ENCODE measurements at places on chromosomes 7 and 10.

GRCh38 chr10:23886355-23886754 is 322.6 kb upstream of the KIAA1217 start:
- DNase-seq: no peak

GRCh38 chr7:154914308-154914995 is 88.5 kb downstream of the PAXIP1 start:
- DNase-seq: no peak

DNA sequence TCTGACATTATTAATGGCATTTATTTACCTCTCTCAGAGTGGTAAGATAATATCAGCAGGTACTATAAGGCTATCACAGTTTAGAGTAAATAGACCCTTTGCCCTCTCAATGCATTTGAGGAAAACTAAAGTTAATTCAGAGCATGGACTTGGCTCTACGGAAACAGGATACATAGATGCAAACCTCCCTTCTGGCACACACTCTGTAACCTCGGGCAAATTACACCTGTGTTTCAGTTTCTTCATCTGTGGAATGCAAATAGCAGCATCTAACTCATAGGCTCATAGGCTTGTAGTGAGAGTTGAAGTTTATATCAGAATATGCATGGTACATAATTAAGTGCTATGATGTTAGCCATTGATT is 5.6 kb downstream of the RAPGEF5 start:
- no peak for DNase-seq

GRCh38 chr10:20405050-20405449 is 492.1 kb downstream of the NEBL start:
- no peak for DNase-seq

DNA sequence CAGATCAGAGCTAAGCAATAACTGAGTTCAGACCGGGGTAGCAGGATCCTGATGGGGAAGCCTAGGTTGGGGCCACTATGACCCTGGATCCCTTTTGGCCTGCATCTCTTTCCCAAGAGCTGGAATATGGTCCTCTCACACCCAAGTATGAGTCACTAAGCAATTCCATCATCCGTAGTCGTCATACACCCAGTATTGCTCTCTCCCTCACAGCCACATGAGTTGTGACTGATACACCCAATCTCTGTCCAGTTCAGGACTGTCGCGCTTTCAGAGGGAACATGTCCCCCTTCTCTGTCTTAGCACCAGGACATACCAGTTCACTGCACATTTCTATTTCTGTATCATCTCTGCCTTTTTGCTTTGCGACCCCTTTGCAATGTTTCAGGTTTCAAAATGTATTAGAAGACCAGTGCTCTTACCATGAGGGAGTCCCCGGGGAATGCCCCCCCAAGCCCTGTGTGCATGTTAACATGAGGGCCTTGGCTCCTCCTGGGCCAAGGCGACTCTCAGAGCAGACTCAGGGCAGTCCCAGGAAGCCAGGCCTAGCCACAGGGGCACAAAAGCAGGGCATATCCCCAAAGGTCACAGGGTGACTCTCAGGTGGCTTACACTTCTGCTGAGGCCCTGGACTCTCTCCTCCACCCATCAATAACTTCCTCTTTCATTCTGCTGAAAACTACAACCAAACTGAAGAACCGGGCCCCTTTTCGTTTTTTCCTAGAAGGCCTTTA is 75.3 kb upstream of the SAMD8 start:
- DNase-seq: no peak

DNA sequence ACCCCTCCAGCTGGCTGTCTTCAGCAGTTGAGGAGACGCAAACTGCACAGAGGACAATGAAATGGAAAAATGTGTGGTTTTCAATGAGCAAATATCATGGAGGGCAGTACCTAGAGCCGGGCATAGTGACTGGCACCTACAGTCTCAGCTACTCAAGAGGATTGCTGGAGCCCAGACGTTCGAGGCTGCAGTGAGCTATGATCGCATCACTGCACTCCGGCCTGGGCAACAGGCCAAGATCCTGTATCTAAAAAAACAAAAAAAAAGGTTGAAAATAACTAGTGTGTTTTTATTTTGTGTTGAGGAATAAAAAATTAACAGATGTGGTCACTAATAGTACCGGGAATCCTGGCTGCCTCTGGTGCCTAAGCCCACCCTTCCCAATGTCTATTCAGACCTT is 345.5 kb downstream of the GALNT17 start:
- no peak for DNase-seq

DNA sequence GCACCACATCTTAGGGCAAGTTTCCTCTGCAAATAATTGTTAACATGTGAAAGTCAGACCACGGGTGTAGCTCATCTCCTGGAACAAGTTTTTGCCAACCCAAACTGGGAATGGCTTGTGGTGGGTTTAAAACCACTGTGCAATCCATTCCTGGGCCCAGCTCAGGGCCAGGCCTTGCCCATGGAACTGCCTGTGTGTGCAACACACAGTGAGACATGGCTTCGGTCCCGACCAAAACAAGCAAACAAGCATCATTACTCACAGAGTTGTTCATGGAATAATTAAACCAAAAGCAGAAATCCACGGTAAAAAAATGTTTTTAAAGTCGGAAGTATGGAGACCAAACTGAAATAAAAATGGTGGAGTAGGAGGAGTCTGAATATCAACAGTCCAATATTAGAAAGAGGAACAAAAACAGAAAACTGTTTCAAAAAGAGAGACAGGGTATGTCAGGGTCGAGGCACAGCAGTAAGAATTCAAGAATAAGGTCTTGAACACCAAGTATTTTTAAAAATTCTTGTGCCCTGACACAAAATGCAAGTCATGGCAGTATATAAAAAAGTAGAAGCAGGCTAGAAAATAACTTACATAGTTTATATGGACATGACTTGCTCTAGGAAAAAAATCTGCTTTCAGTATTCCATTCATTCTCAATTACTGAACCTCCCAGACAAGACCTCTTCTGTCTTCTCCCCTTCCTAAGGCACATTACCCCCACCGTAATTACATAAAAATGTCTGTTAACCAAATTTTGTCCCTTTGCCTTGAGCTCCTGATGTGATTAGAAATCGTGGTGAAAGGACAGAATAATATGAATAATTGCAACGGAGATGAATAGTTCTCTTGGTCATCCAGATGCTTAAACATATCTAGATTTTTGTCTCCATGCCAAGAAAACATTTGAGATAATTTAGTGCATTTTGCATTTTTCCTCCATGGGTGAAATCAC is 88.4 kb downstream of the FAS start:
- DNase-seq: no peak

- no peak for DNase-seq
Measured at GRCh38 chr10:45040921-45041542, 40.3 kb downstream of the ZNF22 start.

GRCh38 chr10:44968091-44968490 is 8.5 kb downstream of the RASSF4 start:
- DNase-seq: no peak

- no peak for DNase-seq
Measured at GRCh38 chr7:146290746-146291145, 174.1 kb downstream of the CNTNAP2 start.

DNA sequence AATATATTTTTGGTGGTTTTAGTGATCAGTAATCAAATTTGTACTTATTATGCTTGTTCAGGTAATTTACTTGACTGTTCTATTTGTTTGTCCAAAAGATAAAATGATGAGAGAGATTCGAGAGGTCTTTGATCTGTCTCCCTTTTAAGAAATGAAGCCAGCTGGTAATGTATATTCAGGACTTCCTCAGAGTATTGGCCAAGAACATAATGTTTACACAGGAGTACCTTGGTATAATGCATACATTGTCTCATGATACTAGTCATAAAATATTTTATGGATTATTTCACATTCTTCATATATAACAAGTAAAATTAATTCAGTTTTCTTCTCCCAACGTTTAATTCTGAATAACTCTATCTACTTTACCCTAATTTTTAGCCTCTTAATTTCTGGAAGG is 100.9 kb downstream of the REEP3 start:
- no peak for DNase-seq

DNA sequence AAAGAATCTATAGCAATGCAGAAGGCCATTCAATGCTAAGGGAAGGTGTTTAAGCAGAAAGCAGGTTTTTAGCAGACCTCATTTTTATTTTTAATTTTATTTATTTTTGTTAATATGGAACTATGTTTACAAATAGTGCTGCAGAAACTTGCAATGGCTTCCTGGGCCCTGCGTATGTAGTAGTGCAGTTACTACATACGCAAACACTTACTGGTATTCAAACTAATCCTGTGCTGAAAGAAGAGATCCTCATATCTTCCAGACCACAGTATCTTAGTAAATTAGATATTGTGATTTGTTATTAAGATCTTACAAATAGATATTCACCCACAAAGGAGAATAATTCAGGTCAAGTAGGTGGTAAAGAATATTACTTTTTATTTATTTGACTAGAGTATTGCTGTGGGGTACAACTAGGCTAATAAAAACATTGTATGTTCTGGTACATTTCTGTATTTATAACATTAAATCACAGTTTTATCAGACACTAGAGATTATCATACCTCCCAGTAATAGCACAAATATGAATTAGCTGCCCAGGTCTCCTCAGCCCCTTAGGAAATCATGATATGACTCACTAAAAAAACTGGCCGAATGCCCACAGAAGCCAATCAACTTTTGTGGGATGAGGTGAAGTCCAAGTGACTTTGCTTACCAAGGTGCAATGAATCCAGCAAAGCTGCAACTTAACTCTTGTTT is 57.6 kb downstream of the RNLS start:
- no peak for DNase-seq

GRCh38 chr7:47743965-47744591 is 162.2 kb upstream of the TNS3 start:
- no peak for DNase-seq

DNA sequence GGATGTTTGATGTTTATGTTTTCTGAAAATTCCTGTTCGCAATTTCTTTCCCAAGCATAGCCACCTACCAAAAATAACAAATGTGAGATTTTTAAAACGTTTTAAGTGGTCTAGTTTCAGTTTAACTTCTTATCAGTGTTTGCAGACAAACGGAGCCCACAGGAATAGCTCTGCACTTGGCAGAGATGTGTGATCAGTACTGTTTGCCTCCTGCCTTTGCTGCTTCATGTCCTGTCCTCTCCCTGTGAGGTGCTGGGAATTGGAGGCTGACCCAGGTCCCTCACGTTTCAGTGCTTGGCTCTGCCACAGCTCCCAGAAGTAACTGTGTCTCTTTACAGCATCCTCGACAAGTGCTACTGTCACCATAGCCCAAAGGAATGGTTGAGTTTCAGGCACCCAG is 1.2 kb downstream of the UCN3 start:
- no peak for DNase-seq

DNA sequence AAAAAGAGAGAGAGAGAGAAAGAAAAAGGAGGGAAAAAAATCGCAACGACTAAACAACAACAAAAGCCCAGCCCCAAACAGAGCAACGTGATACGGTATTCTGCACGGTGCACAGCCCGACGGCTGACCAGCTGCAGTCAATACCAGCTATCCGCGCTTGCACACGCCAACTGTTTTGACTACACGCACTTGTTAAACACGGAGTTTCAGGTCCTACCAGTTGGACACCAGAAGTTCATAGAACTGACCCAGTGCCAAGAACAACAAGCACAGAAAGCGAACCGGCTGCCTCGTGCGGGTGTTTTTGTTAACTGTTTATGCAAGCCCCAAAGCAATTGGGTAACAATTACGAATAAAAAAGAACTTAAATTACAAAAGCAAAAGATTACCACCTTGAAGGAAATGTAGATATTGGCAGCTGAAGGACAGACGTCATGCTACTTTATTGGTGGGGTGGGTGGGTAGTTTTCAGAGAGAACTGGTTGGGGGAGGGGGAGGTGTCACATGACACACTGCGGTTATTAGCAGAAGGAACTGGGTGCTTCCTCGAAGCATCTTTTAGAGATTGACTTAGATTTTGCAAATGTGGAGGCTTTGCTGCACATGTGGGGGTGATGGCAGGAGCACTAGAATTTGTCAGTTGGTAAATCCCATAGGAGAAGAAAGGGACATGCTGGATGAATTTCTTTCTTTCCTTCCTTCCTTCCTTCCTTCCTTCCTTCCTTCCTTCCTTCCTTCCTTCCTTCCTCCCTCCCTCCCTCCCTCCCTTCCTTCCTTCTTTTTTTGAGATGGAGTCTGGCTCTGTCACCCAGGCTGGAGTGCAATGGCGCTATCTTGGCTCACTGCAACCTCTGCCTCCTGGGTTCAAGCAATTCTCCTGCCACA is 110.6 kb upstream of the EFCAB10 start:
- DNase-seq: no peak

DNA sequence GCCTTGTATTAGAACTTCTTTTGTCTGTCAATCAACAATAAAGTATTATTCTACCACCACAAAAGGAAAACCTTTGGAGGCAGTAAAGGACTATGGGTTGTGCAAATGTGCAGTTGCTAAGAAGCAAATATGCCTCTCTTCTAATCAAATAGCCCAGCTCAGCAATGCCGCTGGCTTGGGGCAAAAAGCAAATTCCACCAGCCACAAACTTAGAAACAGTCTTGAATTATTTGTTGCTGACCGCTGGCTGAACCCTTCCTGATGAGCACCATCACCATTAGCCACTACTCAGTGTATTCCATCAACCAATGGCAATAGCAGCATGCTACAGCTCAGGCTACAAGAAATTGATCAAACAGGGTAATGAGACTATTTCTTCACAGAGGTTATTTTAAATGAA is 51.0 kb downstream of the SKAP2 start:
- DNase-seq: no peak

DNA sequence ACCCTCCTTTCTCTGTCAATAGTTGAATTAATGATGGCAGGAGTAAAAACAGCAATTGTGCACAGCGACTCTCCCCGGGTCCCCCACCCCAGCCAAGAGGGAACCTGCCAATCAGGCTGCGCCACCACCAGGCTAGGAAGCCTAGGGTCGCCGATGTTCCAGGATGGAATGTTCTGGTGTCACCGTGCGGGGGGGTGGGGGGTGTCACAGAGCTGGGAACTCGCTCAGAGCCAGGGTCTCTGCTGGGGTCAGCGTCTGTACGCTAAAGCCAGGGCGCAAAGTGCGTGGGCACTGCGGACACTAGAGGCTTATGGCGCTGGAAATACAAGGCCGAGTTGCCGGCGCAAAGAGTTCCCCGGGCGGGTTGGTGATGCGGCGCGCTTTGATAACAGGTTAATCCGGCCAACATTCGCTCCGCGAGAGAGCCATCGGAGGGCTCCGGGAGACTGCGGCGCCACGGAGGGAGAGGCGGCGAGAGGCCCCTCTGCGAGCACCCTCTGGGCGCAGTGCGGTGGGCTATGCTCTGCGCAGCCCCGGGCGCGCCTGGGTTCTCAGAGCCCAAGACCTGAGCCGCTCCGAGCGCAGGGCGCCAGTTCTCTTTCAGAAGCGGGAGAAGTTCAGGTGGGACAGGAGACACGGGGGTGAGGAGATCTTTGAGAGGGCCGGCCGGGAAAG is 192.3 kb downstream of the EMX2 start:
- no peak for DNase-seq

DNA sequence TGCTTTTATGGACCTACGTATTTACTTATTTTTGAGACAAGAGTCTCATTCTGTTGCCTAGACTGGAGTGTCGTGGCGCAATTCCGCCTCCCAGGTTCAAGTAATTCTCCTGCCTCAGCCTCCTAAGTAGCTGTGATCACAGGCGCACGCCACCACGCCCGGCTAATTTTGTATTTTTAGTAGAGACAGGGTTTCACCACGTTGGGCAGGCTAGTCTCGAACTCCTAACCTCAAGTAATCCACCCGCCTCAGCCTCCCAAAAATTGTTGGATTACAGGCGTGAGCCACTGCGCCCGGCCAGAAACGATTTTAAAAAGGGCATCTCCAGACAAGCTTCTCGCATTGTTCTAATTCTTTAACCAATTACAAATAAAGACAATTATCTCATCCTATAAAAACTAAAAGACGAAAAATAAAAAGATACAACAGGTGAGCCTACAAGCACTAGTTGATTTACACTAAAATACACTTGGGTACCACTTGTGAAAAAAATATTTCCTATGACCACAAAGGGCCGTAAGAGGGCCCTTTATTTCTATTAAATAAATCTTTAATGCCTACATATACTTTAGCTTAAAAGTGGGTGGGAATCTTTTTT is 2.4 kb downstream of the TRA2A start:
- DNase-seq: no peak
